ENCODE measurements at places on chromosomes 12 and 14.

DNA sequence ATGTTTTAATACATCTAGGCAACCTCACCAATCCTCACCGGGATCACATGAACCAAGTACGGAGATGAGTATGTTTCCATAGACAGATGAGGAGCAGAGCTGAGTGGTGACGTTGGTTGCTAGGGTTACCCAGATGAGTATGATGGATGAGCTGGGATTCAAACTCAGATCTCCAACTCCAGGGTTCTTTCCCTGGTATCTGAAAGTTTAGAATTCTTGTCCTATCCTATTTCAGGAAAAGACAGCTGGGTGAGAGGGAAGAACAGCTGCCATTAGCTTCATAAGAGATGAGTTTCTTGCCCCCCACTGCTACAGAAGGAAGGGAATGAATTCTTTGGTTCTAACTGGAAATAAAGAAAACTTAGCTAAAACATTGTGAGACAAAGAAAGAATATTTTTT, 728.9 kb upstream of the TBX3 start:
- DNase-seq, result no peak

GRCh38 chr14:100681111-100681510, 45.6 kb upstream of the DLK1 start:
- no peak for DNase-seq

DNA sequence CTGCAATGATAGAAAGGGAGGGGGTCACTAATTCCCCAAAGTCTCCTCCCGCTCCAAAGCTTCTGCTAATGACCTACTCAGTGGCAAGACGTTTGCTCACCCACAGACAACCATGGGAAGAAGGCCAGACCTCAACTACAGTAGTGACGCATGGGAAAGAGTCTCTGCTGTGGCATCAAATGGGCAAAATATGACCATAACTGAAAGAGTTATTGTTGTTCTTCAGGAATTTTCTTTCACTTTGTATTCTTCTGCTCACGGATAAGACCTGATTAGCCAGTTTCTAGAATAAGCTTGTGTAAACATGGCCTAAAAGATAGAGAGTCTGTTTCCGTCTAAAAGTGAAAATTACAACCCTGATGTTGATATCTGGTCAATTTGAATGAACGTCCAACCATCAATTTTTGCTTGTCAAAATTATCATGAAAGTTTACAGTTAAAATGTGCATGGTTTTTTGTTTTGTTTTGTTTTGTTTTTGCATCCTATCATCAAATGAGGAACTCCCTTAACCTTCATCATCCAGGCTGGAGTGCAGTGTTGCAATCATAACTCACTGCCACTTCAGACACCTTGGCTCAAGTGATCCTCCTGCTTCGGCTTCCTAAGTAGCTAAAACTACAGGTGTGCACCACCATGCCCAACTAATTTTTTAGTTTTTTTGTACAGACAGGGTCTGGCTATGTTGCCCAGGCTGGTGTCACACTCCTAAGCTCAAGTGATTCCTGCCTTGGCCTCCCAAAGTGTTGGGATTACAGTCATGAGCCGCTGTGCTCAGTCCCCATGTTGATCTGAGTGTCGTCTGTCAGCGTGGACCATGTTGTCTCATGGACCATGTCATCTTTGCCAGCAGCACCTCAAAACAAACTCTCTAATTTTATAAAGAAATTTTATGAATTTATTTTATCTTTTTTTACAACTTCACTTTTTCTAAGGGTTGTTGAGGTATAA, 7.0 kb downstream of the KRT6B start:
- DNase-seq, result no peak

DNA sequence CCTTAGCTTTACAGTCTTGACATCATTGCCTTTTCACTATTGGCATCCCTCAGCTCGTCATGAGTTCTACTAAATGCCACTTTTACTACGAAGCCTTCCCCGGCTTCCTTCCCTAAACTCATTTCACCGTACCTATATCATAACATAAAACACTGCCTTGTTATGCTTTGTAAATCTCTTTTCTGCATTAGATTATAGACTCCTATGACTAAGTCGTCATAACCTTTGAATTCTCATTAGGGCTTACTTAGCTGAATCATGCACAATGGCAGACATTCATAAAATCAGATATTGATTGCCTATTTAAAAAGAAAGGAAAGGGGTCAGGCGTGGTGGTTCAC, 21.0 kb downstream of the BTG1 start:
- no peak for DNase-seq

GRCh38 chr14:88554457-88555286, at the start of gene PTPN21:
Gene PTPN21 (minus strand): TSS chr14:88555007. CDS start chr14:88550417, 4,590 bp downstream.
- peak; percentile 86 for DNase-seq

GRCh38 chr12:52221070-52221781, 11.8 kb upstream of the KRT7 start:
- DNase-seq, result no peak

GRCh38 chr14:75258079-75258802, 20.4 kb upstream of the FOS start:
- DNase-seq, result peak; percentile 68

DNA sequence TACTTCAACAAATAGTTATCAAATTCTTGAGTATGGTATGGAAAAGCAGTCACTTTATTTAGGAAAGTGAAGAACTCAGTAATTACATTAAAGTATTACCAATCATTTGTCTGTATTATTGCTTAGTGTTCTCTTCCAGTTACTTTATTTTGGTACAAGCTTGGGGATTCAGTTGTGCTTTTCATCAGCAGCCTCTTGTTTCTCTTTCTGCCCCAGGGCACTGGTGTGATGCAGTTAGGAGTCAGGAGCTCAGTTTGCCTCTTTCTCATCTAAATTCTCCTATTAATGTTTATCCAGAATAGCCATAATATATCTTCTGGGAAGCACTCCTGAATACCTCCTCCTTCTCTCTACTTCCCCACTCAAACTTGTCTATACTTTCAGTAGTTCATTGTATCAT, 25.7 kb downstream of the PMCH start:
- DNase-seq, result no peak

- DNase-seq, result no peak
These were observed 156.0 kb downstream of the SAMD4A start for GRCh38 chr14:54722791-54723432.

DNA sequence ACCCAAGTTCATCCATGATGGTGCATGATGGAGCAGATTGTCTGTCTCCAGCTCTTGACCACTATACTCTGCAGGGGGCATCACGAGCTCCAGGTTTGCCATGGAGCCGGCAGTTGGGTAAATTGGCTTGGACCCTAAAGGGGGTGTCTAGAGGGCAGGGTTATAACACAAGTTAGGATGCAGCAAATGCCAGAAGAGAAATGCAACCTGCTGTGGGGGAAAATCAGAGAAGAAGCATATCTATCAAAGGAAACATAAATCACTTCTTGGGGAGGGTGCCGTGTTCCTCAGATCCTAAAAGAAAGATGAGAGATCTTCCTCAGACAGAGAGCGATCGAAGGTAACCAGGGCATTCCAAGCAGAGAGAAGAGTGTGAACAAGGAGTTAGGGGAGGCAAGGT, 334.9 kb downstream of the C12orf75 start:
- DNase-seq, result no peak

All from left hindlimb (tissue), 1 donor.